K562 (cell line): ENCODE measurements at places on chromosomes 5 and 9.

DNA sequence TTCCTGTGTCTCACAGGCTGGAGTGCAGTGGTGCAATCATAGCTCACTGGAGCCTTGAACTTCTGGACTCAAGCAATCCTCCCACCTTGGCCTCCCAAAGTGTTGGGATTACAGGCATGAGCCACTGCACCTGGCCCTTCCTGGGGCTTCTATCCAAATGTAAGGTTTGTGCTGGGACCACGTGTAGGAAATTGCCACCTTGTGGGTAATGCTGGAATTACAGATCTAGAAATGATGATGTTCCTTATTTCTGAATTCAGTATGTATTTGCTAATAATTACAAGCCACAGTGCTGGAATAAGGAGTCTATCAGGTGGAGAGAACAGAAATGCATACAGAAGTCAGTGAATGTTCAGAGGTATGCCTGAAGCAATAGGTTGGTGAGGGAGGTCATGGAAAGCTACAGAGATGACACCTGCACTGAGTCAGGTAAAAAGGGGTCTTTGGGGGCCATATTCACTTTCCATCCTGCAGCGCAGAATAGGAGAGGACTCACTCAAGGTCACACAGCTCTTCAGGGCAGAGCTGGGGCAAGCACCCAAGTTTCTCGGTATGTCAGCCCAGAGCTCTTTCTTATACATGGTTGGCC, 8.8 kb upstream of the IGFBPL1 start:
- DNase-seq: no peak

GRCh38 chr9:127121628-127122175, 733 bp downstream of the ANGPTL2 start:
- no peak for DNase-seq

DNA sequence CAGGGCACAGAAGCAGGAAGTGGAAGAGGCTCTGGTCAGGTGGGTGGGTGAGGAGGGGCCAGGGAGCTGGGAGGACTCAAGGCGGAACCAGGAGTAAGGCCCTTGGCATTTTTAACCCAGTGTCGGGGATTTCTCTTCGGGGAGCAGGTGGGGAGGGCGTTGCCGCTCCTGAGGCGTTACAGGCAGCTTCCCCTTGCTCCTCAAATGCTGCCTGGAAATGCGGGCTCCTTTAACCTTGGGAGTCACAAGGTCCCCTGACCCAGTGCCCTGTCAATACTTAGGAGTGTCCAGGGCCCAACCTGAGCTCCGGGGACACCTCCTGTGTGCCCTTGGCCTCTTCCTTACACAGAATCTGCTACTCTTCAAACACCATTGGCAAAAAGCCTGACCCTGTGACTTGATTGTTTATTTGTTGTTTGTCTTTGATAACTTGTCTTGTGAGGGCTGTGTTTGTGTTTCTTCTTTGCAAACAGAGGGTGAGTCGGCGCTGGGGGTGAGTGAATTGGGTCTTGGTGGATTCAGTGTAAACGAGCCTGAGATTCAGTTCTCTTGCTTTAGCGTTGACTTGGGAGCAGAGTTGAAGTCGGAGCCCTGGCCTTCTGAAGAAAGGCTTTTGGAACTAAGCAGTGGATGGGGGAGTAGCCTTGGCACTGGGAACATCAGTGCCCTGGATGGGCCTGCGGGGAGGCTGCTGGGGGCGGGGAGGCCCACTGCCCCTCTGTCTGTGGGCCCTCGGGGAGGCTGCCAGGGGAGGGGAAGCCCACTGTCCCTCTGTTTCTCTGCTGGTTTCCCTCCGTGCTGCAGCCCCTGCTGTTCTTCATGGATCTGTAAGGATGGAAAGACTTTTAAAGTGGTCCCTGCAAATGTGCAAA, 300.7 kb upstream of the IRX4 start:
- no peak for DNase-seq

DNA sequence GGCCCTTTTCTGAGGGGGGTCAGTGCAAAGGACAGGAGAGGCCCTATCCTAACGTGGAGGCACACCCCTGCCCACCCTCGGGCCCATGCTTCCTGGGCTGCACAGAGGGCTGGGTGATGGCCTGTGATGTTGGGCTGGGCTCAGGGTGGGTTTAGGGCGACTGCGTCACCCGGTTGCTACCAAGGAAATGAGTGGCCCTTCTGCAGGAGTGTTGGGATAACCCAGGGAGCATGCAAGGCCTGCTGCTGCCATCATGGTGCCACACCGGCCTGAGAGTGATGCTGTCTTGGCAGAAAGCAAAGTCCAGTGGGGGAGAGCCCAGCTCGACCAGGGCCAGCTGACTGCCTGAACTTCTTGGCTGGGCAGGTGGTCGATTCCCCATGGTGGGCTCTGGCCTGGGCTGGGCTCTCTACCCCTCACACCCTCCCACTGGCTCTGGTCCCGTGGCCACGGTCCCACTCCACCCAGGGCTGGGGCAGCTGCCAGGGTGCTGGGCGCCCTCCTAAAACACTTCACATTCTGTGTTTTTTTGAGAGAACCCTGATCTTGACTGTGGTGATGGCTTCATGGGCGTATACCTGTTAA, 21.5 kb upstream of the MRNIP start:
- no peak for DNase-seq

DNA sequence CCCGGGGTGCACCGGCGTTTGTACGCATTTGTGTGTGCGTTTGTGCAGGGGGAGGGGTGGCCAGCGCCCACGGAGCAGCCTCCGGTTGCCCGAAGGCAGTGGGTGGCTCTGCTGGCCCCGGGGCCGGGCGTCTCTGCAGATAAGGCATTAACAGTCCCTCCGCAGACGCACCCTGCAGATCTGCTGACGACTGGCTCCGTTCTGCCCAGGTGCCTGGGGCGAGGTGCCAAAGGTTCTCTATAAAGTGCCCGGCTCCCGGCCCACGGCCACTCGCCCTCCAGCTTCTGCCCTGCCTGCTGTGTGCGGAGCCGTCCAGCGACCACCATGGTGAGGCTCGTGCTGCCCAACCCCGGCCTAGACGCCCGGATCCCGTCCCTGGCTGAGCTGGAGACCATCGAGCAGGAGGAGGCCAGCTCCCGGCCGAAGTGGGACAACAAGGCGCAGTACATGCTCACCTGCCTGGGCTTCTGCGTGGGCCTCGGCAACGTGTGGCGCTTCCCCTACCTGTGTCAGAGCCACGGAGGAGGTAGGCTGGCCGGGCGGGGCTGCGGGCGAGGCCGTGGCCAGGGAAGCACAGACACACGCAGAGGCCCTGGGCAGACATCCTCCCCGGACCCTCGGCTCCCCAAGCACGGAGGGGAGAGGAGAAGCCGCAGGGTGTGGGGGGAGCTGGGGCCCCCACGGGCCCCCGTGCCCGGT, at the start of gene SLC6A19:
Gene SLC6A19 (plus strand): TSS at position 269 of the 699 bp plus-strand sequence. CDS start 56 bp downstream, at position 325.
- DNase-seq: no peak

DNA sequence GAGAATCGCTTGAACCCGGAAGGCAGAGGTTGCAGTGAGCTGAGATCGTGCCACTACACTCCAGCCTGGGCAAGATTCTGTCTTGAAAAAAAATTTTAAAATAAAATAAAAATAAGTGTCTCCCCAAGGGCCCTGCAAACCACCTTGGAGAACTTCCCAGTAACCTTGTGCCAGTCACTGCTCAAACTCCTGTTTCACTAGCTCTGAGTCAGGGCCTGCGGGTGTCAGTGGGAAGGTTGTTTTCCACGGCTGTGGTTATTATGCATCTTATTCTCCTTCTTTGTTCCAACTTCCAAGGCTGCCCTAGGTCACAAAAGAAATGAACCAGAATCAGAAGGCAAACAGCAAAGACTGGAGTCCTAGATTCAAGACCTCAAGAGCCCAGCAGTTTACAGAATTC, 246.7 kb downstream of the ADAMTSL1 start:
- no peak for DNase-seq

DNA sequence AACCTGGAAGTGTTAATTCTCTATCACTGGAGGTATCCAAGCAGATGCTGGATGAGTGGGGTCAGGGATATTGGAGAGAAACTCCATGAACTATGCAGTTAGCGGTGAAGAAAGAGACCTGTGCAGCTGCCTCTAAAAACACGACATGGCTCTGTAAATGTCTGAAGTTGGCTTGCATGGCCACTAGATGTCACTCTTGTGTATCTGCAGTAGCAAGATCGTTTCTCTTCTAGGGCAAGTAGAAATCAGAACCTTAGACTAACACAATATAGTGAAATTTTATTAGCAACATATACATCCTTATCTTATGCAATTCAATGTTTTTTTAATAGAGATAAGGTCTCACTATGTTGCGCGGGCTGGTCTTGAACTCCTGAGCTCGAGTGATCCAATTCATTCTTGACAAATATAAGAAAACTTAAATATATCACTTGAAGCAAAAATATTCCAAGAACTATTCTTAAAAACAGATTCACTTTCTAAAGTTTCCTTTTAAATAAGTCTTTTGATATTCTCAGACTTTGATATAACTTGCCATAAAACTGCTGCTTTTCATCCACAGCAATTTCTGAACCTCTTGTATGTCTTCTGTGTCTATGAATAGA, 2.9 kb downstream of the OR2S2 start:
- DNase-seq: peak; percentile 41

GRCh38 chr9:132238992-132239391, 77.1 kb downstream of the NTNG2 start:
- no peak for DNase-seq

GRCh38 chr5:58498340-58498942, 7.2 kb downstream of the GAPT start:
- DNase-seq: peak; percentile 9

DNA sequence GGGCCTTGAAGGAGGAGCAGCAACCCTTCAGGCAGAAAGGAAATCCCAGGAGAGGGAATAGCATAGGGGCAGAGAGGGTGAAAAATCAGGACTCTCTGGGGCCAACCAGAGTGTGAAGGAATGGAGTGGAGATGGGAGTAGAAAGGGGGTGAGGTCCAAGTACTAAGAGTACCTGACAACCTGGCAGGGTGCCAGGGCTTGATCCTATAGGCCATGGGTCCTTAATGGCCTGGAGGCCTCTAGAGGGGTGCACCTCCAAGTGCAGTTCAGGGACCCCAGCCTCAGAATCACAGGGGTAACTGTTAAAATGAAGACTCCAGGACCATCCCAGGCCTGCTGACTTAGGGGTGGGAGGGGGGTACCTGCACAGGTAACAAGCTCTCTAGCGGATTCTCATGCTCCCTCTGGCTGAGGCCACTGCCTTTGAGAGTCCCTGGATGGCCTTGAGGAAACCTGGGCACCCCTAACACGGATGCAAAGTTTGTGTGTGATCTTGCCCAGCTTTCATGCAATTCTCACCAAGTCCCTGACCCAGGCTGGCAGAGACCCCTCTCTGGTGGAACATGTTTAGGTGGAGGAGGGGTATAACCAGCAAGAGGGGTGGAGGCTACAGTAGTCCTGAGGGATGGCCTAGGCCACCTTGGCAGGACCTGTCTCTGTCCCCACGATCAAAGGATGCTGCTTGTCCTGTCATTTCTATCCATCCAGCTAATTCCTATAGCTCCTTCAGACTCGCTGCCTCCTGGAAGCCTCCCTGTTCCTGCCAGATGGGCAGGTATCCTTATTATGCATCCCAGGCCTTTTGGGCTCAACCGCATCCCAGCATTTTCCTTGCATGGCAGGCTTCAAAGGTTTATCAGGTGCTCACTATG, 17.6 kb upstream of the CSF1R start:
- peak; percentile 7 for DNase-seq

DNA sequence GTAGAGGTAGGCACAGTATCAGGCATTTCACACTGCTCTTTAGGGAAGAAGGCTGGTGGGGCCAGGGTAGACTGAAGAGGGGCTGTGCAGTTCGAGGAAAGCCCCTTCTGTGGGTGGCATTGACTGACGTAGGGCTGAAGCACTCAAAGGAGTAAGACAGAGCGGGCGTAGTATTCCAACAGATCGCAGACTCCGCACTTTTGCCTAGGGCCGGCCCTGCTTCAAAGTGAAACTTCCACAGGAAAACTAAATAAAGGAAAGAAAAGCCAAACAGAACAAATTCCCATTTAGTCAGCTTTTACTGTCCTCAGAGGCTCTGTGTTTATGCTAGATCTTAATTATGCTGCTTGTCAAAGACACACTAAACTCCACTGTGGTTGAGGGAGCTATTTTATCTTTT, 493.0 kb upstream of the WWC1 start:
- no peak for DNase-seq

- DNase-seq: no peak
Measured at GRCh38 chr9:21154018-21154608, 12.3 kb downstream of the IFNA21 start.

DNA sequence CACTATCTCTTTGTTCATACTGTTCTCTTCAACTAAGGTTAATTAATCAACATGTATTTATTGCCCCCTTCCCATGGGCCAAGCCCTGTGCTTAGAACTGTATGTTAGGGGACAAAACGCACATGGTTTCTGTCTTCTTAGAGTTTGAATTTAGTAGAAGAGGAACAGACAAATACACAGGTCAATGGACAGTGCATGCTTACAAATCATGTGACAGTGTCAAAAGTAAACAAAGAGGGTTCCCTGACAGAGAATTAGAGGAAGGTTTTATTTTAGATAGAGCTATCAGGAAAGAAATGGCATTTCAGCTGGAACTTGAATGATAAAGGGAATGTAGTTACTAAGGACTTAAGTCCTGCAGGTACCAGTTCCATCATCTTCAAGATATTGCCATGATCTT, 145.2 kb upstream of the CCDC152 start:
- DNase-seq: no peak

- DNase-seq: no peak
Measured at GRCh38 chr5:18152671-18153070, 518.4 kb downstream of the TAF11L14 start.
